ENCODE measurements at places on chromosomes 6 and 20.

DNA sequence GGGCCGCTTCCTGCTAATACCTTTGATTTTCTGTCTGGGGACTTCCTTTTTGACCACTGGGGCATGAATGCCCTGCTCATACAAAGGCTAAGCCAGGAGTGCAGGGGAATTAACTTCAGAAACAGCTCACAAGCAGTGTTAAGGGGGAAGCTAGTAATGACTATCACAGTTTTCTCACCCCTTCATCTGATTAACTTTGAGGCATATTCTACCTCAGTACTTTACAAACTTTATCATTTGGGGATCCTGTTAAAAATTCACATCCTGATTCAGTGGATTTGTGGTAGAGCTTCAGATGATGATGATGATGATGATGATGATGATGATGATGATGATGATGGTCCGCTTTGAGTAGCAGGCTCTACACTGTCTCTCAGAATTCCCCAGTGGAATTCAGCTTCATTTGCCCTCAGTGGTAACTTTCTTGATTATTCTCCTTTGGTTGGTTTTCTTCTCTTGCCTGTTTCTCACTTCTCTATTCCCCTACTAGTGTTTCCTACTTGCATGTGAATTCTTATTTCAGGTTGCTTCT lies 78.4 kb upstream of the TMEM170B start:
- no peak for DNase-seq

- no peak for DNase-seq
Observed at GRCh38 chr6:138811866-138812265, 16.0 kb downstream of the ECT2L start.

DNA sequence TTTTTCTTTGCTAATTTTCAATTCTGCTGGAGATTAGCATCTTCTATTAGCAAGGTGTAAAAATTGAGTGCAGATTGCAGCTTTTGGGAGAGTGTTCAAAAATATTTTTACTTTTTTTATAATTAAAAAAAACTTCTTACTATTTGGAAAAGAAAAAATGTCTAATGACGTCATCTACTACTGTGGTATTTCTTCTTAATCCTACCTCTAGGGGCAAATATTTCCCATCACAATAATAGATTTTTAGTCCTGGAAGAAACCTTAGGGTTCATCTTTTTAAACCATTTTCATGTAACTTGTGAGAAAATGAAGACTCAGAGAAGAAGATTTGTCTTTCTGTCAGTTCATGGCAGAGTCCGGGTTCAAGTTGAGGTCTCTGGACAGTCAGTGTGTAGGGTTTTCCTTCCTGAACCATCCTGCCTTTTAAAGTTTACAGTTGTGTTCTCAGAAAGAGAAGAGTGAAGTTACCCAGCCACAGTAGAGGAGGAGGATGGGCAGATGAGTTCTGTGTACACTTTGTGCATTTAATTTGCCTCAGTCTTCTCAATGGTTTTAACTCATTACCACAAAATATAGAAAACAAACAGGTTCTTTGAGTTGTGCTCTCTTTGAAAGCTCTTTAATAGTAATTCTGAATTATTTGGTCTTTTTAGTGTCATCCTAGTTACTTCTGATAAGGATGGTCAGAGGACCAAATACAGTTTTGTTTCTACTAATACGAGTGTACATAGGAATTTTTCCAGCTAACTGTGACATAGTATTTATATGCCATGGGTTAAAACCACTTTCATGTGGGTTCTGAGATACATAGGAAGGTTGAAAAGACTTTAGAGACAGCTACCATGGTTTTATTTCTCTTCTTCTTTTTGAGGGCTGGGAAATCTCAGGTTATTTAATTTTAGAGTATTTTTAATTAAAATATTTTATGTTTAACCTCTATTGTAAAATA lies 184.7 kb downstream of the CDKAL1 start:
- no peak for DNase-seq

DNA sequence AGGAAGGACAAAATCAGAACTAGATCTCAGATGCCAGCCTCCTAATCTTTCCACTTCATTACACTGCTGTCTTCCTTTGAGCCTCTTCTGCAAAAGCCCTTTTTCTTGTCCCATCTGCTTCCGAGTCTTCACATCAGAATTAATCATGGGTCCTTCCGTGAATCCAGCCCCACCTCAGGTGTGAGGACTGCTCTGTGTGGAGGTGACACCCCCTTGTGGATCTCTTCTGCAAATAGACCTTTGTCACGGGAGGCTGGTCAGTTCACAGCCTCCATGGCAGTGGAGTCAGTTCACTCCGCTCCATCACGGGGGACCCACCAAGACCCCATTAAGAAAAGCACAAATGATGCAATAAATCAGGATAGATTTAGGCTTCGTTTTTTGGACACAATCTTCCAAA lies 171.1 kb downstream of the ADAT2 start:
- no peak for DNase-seq

GRCh38 chr6:30960907-30961673 lies 20.3 kb downstream of the MUCL3 start:
- no peak for DNase-seq

GRCh38 chr20:24657878-24658620 lies 188.6 kb downstream of the SYNDIG1 start:
- DNase-seq = no peak

- no peak for DNase-seq
Observed at GRCh38 chr20:37270576-37271420, 9.2 kb upstream of the GHRH start.

- no peak for DNase-seq
Observed at GRCh38 chr20:42155586-42155985, 537.4 kb upstream of the CHD6 start.
